Bronchial epithelial cell (primary cell): ENCODE measurements at places on chromosomes 6 and 20. TPM values are rescaled to one million over a fixed set of nuclear protein-coding genes. Genes with fewer than 3 reads are reported as not detected.

DNA sequence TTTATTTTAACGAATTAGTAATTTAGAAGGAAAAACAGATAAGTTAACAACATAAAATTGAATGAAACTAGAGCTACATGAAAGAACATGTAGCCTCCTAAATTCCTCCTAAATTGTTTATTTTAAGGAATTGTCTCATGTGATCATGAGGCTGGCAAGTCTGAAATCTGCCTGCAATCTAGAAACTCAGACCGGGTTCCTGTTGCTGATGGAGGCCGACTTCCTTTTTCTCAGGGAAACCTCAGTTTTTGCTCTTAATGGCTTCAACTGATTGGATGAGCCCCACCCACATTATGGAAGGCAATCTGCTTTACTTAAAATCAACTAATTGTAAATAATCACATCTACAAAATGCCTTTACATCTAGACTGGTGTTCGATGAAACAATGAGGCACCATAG is 267.6 kb upstream of the PRND start:
- DNase-seq = no peak

The DNAH8 gene
- total RNA-seq = not detected in 2 replicates

- DNase-seq = no peak
Observed at GRCh38 chr20:63573647-63574131, 350 bp downstream of the HELZ2 start.

DNA sequence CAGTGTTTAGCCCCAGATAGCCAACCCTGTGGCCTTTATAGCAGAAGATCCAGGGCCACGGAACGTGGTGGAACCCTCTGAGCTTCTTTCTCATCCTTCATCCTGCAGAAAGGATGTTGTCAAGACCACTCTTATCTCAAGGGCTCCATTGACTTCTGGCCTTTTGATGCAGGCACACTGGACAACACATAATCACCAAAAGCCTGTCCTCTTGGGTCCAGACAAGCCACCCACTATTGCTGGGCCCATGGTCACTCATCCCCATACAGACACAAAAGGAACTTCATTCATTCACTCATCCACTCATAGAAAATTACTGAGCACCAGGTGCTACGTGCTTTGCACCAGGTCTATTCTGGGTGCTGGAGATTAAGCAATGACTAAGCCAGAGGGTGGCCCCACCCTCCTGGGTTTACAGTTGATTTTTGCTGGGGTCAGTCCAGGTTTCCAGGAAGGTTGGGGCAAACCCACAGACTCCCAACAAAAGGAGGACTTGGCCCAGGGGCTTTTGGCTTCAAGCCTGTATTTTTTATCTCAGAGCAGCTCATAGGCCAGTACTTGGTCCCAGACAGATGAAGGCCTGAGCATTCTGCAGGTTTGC is 2.4 kb downstream of the CST8 start:
- peak; percentile 59 for DNase-seq

The SCRT2 gene
- total RNA-seq = not detected in 2 replicates

The FGD2 gene
- under 0.01 and 0.26 TPM in 2 replicates for total RNA-seq

The SLC4A11 gene
- total RNA-seq = 3.2 and 5.1 TPM in 2 replicates

GRCh38 chr6:24076011-24076410 is 50.0 kb upstream of the NRSN1 start:
- no peak for DNase-seq

DNA sequence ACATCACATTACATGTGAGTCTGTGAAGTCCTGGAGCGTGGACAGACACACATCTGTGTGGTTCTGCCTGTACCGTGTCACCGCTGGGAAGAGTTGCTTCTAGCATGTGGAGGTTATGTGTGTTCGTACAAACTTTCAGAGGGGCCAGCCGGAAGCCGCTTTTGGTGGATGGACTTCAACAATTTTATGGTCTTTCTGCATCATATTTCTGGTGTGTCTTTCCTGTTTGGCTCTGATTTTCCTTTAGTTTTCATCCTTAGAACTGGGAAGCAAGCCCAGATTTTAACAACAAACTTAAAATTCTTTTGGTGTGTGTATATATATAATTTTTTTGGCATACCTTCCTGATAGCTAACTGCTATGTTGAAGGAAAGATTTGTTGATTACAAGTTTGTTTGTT is 71.2 kb downstream of the TIAM2 start:
- no peak for DNase-seq

DNA sequence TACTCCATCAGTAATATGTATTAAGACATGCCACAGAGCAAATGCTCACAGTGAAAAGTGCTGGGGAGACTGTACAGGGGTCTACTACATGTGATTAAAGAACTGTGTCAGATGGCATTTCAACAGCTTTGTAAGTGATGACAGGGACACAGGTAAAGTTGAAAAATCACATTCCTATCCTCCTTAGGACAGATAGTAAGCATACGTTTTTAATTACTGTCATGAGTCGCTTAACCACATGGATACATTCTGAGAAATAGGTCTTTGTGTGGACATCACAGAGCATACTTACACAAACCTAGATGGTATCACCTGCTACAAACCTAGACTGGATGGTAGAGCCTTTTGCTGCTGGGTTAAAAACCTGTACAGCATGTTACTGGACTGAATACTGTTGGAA is 645.8 kb upstream of the AGPAT4 start:
- DNase-seq = no peak

- DNase-seq = no peak
Observed at GRCh38 chr20:13263451-13263850, 42.4 kb downstream of the ISM1 start.

The HMGCLL1 gene
- total RNA-seq = not detected in 2 replicates

The CDSN gene
- not detected in 2 replicates for total RNA-seq

DNA sequence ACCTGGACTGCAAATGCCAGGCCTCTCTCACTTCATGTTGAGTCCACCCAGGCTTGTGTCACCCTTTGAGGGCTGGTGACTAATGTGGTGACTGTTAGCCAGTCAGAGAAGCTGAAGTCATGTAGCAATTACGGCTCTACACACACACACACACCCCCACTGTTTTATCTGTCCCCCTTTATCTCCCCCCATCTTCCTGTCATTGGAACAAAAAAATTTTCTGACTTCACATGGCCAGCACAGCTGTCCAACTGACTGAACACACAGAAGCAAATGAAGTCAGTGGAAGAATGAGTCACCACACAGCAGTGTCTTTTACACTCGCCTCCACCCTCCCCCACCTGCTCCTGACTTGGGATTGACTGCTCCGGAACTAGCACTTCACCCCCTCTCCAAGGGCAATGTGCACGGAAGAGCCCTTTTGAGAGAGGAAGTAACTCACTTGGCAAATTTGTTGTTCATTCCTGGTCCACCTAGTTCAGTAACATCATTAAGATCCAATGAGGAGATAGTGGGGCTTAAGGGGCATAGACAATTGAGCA is 198.0 kb downstream of the RNF144B start:
- DNase-seq = peak; percentile 76

DNA sequence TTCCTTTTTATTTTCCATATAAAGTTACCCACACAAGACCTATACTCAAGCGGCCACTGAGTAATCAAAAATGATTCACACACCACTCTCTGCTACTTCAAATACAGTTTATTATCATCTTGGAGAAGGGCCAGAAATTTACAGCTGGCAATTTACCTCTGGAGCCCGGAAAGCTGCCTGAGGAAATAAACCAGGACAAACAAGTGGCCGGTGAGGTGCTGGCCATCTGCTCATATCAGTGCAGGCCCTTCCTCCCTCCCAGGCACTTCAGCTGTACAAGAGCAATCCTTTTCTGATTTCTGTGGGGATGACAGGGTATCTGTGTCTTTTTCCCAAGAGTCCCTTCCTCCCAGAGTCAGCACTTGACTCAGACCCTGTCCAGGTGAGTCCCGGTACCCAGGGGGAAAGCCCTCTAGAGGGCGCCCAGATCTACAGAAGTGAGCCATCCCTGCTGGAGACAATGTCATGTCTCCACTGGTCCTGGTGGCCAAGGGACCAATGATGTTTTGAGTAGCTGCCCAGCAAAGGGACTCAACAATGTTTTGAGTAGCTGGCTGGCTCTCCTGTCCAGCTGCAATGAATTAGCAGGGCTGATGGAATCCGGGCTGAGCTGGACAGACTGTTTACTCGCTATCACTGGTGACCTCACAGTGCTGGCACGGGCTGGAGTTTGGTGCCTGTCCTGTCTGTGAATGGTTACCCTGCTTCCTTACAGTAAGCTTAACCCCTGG is 23.6 kb downstream of the LRP11 start:
- DNase-seq = peak; percentile 86

The HTR1B gene
- total RNA-seq = under 0.01 and 0.26 TPM in 2 replicates

DNA sequence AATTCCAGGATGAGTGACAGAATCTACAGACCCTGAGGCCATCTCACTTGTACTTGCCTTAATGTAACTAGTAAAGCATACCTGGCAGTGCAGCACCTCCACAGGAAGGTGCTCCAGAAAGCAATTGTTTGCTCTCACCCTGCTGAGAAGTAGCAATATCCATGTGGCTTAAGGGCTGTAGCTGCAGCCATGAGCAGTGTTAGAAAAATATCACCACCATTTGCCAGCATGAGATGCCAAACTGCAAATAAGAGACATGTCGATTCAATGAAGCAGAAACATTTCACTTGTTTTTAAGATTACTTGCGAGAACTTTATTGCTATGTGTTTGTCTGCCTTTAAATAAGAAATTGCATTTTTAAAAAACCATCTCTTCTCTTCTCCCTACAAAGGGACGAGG is 151.5 kb downstream of the PRL start:
- DNase-seq = no peak

DNA sequence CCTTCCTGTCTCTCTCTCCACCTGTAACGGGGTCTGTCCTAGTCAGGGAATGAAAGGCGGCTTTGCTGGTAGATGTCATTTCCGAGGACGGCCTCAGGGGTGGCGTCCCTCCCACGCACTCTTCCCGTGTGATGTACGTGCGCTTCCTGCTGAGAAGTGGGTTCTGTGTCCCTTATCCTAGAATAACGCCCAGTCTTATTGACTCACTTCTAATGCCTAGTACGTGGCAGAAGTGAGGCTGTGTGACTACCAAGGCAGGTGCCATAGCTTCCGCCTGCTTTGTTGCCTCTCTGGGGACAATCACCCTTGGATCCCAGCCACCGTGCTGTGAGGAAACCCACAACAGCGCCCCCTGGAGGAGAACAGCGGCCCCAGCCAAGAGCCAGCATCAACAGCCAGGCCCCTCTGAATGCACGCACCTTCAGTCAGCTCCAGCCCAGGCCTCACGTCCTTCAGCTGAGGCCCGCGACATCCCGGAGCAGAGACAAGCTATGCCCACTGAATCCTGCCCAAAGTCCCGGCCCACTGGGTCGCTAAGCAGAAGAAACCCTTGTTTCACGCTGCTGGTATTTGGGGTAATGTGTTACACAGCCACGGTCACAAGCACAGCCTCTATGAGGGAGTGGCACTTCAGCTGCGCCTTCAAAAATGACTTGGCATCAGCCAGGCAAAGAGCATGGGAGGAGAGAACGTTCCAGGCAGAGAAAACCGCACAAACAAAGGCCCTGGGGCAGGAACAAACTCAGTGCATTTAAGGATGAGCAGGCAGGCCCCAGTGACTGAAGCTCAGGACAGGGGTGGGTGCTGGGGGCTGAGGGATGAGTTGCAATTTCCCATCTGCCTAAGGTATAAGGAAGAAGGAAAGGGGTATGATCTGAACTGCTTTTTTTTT is 224.2 kb downstream of the NFATC2 start:
- DNase-seq = no peak

DNA sequence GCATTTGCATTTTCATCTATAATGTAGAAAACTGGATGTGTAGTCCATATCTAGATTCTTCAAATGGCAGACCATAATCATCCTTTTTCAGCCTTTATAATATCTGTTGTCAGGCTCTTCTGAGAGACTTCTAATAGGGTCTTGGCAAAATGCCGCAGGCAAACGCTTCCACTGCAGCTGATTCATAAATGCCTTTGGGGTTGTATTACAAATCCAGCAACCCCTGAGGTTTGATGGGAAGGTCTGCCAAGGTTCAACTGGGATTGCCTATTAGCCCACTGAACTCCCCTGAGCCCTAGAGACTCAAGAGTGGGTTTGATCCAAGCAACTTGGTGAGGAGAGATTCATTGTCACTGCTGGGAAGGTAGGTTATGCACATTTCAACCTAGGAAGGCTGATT is 365.2 kb upstream of the POU3F2 start:
- DNase-seq = no peak

The C6orf118 gene
- not detected in 2 replicates for total RNA-seq

The ESR1 gene
- under 0.01 and 0.13 TPM in 2 replicates for total RNA-seq

The CRISP2 gene
- not detected in 2 replicates for total RNA-seq

DNA sequence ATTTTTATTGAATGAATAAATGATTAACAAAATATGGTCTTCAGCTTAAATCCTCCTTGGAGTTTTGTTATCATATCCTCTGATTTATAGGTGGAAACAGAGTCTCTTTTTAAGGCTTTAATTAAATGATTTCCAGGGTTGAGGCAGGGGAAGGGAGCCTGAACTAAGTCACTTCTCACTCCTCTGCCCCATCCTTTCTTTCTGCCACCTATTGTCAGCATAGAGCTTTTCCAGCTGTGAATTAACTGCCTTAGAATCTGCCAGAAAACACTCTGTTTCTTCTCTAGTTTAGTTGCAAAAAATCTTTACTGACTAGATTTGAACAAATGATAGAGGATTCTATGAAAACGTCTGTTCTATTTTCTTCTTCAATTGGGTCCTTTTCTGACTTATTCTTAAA is 9.8 kb downstream of the OGFRL1 start:
- DNase-seq = no peak

The ENPP5 gene
- 0.26 and 0.64 TPM in 2 replicates for total RNA-seq

The SLC22A2 gene
- total RNA-seq = not detected in 2 replicates

The ANGPT4 gene
- total RNA-seq = not detected in 2 replicates

- DNase-seq = no peak
Observed at GRCh38 chr6:537114-537513, 119.8 kb downstream of the HUS1B start.

The STK38 gene
- total RNA-seq = 13.7 and 19.6 TPM in 2 replicates
